ENCODE measurements at places on chromosomes 3 and 15. TPM values are rescaled to one million over a fixed set of nuclear protein-coding genes. Genes with fewer than 3 reads are reported as not detected.

DNA sequence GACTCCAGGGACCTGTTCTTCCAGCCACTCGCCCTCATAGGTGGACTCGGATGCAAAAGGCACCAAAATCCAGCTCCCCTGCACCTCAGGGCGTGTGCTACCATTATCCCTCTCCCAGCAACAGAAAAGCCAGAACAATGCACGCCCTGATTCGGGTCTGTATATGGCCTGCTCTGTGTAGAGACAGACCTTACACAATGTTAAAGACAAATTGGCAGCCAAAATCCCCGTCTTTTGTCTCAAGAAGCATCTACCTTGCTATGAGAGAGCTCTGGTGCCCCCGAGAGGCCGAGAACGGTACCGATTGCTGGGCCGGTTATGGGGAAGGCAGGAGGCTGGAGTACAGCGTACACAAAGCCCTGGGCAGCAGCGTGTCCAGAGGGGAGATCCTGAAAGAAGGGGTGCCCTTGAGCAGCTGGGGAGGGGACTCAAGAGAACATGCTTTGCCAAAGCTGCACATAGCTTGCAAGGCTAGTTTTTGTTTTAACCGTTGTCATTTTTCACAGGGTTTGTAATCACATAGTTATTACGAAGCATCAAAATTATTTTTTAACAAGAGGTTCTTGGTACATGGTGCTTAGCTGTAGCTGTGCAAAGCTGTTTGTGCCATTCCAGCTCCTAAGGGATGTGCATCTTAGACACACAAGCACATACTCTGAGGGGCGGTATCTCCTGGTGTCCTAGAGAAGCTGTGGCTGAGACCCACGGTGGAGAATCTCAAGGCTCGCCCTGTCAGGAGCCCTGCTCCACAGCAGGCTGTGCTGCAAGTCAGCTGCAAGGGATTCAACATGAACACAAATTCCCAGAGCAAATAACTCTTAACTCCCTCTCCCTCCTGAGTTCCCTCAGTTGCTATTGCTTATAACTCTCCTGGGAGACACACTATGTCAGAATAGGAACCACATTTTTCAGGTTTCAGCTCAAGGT is 461.5 kb upstream of the PPP2R3A start:
- no peak overlapping the region for H3K4me3 ChIP-seq
- H3K27ac ChIP-seq: no peak overlapping the region
- no peaks in the 10 kb centered on the region for H3K36me3 ChIP-seq
- H3K27me3 ChIP-seq: peaks cover 17% of the 10 kb centered on the region
- H3K4me1 ChIP-seq: no peaks in the 10 kb centered on the region

DNA sequence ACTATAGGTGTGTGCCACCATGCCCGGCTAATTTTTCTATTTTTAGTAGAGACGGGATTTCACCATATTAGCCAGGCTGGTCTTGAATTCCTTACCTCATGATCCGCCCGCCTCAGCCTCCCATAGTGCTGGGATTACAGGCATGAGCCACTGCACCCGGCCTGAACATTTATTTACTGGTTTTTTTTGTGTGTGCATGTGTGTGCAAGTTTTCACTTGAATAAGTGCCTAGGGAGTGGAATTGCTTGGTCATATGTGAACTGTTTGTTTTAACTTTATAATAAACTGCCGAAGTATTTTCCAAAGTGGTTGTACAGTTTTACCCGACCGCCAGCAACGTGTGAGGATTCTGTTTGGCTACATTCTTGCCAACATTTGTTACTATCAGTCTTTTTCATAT is 14.1 kb downstream of the BBS4 start:
- H3K4me1 ChIP-seq: peaks cover 7% of the 10 kb centered on the region
- no peak for DNase-seq
- H3K27me3 ChIP-seq: no peaks in the 10 kb centered on the region
- H3K4me3 ChIP-seq: no peak overlapping the region

DNA sequence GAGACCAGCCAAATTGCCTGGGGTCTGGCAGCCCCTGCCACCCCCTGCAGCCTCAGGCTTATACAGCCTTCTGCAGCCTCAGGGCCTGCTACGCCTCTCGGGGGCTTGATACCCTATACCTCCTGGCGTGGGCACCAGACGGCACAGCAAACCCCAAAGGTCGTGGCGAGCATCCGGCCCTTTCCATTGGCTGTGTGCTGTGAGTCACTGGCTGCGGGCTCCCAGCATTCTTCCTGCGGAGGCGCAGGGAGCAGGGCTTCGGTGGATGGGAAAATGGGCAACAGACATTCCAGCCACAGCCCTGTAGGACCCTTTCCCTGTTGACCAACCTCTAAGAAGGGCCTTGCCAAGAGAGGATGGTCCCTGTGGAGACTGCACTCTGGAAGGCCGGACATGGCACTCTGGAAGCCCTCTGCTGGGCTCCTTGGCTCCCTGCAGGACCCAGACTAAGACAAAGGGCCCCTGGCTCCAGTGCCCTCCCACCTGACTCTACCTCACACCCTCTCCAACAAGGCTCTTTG is 59.6 kb downstream of the ITGA11 start:
- peaks cover 10% of the 10 kb centered on the region for H3K27me3 ChIP-seq
- no peak overlapping the region for H3K27ac ChIP-seq
- no peaks in the 10 kb centered on the region for H3K4me1 ChIP-seq
- H3K36me3 ChIP-seq: no peaks in the 10 kb centered on the region

Gene ERC2
- total RNA-seq: 34.8 TPM

Gene CAMK2N2
- total RNA-seq: 1.3 TPM
